ENCODE measurements at places on chromosomes 2 and 18.

- DNase-seq, result no peak
Measured at GRCh38 chr2:131488306-131489205, 3.6 kb downstream of the MZT2A start.

DNA sequence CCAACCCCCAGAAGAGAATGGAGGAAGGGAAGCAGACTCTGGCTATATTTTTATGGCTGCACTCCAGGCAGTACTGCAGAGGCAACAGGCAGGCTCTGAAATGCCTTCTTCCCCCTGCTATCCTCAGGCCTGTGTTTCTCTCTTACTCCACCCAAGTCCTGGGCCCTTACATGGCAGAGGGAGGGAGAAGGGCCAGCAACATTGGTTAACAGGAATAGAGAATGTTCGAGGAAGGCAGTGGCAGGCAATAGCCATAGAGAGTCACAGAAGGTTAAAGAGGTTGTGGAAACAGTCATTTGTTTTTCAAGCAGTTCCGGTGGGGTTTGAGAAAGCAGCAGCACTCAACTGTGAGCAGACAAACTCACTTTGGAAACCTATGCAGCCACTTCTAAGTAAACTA is 15.1 kb upstream of the DARS1 start:
- DNase-seq, result no peak

- no peak for DNase-seq
Measured at GRCh38 chr2:70241340-70241739, 7.1 kb downstream of the TIA1 start.

- DNase-seq, result peak; percentile 83
Measured at GRCh38 chr2:165874445-165875039, 79.0 kb downstream of the TTC21B start.

GRCh38 chr2:63696496-63696895 is 107.7 kb downstream of the MDH1 start:
- DNase-seq, result no peak

GRCh38 chr18:54798186-54798585 is 30.1 kb upstream of the RAB27B start:
- DNase-seq, result no peak

GRCh38 chr2:11582862-11583752 is 49.3 kb downstream of the GREB1 start:
- peak; percentile 84 for DNase-seq

DNA sequence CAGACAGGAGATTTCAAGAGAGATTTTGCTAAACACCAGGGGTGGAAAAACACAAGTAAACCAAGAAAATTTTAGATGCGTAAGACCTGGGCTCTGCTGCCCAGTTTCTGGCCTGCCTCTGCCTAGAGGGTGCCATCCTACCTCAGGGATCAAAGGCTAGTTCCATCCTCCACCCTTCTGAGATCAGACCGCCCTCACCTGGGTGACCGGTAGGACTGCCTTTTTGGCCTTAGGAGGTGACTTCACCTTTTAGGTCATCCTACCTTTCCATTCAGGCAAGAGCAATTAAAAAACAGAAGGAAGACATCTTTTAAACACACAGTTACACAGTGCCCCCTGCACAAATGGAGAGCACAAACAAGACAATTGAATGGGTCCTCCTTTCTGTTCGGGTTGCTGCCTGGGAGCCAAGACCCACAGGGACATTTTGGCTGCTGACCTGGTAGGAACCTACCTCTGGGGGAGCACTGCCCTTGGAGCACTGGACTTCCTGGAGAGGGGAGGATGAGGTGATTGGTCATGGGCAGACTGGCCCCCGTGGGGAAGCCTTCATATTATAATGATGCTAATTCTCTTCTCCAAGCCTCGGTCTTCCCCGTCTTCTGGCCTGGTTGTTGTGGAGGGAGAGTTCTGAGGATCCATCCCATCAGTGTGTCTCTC is 3.1 kb downstream of the PSD4 start:
- no peak for DNase-seq

DNA sequence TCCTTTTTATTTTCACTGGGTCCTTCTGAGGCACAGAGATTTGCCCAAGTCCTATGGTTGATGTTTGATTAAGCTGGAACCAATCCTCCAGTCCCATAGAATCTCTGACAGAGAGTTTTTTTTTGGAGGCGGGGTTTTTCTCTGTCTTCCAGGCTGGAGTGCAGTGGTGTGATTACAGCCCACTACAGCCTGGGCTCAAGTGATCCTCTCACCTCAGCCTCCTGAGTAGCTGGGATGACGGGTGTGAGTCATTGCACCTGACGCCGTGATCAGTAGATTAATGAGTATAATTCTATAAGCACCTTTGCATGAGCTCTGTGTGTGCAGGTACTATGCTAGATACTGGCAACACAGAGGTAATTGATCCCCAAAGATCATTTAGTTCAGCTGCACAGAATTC is 15.3 kb upstream of the TRPM8 start:
- DNase-seq, result no peak

DNA sequence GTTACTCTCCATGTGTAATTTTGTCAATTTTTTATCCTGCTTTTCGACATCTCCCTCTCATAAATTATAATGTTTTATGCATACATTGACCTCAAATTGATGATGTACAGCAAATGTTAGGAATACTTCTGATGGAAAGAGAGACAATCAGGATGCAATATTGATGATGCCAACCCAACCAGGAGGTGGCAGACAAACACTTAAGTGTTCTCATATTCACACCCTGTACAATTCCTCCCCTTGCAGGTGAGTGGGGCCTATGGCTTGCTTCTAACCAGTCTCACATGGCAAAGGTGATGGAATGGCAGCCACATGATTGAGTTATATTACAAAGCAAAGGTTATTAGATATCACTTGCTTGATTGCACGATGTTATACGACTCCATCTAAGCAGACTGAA is 594.3 kb upstream of the REG3G start:
- DNase-seq, result no peak

DNA sequence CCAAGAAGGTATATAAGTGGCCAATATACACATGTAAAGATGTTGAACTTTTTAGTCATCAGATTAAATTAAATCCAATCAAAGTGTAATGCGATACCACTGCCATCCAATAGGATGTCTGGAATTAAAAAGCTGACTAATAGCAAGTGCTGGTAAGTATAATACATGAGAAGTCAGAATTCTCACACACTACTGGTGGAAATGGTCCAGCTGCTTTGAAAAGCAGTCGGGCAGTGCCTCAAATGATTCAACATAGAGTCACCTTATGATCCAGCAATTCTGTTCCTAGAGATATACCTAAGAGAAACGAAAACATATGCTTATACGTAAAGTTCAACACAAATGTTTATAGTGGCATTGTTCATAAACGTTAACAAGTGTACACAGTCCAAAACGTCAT is 124.1 kb upstream of the MYT1L start:
- DNase-seq, result no peak

GRCh38 chr2:31384771-31385276 is 29.7 kb downstream of the XDH start:
- DNase-seq, result no peak

DNA sequence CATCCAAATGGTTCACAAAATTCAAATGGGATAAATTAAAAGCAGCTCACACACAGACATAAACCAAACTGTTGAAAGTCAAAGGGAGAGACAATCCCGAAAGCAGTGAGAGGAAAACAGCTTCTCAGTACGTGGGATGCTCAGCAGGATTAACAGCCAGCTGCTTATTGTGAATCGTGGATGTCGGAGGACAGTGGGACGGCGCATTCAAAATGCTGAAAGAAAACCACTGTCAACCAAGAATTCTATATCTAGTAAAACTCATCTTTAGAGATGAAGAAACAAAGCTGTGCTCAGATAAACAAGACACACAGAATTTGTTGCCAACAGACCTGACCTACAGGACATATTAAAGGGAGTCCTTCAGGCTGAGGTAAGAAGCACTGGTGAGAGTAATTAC is 102.9 kb downstream of the NFATC1 start:
- DNase-seq, result no peak

DNA sequence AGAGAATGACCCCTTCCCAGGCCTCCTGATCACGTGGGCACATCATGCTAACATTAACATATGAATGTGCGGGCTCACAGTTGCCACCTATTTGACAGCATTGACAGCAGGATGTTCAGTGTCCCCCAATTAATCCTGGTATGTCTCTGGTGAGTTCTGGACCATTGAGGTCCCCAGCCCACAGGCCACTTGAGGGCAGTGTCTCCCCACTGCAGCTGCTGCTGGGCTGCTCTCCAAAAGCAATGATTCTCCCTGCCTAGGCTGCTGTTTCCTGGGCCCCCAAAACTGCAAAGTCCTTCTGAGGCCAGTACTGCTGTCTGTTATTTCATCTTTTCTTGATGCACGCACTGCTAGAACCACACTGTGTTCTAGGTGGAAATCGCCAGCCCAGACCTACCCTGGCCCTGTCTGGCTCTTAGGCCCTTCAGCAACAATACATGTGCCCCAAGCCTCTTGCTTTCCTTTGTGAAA is 52.7 kb upstream of the MAPK4 start:
- DNase-seq, result peak; percentile 81

DNA sequence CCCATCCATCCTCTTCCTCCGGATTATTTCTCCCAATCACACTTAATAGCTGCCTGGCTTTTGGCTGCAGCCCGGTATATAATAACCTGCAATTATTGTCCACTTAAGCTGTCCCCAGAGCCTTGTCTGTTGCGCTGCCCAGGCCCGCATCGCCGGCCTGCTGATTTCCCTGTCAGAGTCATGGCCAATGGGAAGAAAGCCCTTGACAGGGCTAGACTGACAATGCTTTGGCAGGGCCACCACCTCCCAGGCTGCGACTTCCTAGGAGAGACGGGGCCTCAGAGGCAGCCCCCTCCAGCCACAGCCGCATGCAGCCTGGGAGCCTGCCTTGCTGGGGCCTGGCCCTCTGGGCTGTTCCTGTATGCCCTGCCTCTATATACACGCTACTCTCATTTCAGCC is 10.0 kb upstream of the CELF4 start:
- peak; percentile 53 for DNase-seq

DNA sequence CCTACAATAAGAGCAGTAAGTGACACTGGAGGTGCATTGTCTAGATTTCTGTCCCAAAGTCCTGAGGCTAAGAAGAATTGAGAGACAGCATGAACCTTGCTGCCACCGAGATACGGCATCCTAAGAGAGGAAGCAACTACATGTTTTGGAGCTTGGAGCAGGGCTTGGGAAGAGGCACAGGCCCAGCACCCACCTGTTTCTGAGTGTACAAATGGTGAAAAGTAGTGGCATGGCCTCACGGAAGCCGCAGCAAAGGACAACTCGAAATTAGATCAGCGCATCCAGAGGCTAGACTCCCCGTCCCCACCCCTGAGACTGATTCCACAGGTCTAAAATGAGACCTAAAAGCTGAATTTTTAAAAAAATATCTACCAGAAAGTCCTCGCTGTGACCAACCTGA is 127.5 kb downstream of the PTGR3 start:
- no peak for DNase-seq

DNA sequence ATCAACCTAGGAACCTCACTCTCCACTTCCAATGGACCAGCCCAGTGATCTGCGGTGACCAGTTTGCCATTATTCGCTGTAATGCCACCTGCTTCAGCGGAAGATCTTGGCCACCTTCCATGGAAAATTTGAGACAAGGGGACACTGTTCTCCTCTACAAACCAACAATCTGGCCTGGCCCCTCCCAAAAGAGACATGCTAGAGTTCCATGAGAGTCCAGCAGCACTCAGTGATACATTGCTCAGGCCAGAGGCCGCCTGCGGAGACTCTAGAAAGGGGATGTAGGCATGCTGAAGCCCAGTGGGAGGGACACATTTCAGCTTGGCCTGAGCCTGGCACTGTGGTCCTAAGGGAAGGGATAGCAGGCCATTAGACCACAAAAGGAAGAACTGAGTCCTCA is 58.3 kb downstream of the COL6A3 start:
- no peak for DNase-seq

GRCh38 chr2:229800997-229801754 is 86.8 kb upstream of the DNER start:
- DNase-seq, result peak; percentile 86

DNA sequence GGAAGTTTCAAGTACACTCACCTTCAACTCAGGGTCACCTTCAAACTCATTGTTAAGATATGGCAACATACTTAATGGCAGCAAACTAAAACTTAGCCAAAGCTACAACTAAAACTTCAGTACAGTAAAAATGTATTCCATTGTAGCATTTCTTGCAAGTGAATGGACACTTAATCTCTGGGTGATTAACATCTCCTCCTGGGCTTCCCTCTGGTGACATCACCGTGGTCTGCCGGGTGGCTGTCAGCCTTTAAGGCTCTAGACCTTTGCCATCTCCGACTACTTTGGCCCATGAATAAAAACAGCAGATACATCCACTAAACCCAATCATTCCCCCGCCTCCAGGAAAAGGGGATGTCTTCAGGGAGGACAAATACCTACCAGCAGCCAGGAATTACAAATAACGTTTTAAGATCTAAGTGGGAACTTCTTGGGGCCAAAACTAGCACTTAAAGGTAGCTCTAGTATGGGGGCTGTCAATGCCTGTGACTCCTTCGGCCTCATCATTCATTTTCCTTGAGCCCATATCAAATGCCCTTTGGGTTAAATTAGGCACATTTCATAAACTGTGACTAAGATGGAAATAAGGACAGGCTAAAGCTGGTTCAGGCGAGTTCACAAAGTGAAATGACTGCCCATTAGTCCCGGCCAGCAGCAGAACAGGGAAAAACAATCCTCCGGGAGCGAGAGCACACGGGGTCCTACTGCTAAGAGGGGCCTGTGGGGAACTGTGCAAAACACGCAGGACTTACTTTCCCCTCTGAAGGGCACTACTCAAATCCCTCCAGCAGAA is 1.1 kb downstream of the TFCP2L1 start:
- peak; percentile 21 for DNase-seq

GRCh38 chr18:63585988-63586387 is 1.2 kb upstream of the SERPINB13 start:
- DNase-seq, result no peak

DNA sequence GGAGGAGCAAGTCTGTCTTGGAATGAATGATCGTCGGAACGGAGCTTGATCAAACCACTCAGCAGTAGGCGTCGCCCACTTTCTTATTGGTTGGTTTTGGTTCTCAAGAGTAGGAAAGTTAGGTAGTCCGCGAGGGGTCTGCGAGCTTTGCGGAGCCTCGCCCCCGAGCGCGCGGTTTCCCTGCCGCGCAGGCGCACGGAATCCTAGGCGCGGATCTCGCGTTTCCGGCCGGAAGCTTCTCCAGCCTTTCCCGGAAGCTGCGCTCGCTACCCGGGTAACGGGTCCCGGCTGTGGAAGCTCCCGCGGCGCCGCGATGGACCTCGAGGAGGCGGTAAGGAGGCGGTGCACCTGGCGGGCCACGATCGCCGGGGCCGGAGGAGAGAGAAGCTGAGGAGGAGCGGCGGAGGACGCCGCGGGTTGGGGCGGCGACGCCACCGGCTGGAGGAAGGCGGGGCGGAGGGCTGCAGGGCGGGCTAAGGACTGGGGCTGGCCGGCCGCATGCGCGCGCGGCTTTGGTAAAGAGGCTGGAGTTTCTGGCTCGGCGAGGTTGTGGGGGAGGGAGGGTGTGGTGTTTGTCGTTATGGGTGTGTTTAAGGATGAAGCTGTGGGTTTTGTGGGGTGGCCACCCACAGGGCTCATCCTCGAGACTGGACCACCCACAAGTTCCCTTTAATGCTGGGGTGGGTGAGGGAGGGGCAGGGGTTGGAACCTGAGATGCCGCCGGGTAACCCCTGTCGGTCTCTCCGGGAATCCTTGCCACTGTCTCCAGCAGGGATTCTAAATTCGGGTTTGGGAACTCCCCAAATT is at the start of gene TAF1B:
TSS of gene TAF1B (plus strand) at position 246 of the 807 bp plus-strand sequence. CDS start at position 314, 68 bp downstream.
- peak; percentile 97 for DNase-seq

- DNase-seq, result no peak
Measured at GRCh38 chr2:9964334-9964980, 13.0 kb downstream of the GRHL1 start.
